ENCODE measurements at places on chromosomes 13 and 19.
A peak's percentile ranks its signal among the peaks of the same experiment; 100 is the strongest.

DNA sequence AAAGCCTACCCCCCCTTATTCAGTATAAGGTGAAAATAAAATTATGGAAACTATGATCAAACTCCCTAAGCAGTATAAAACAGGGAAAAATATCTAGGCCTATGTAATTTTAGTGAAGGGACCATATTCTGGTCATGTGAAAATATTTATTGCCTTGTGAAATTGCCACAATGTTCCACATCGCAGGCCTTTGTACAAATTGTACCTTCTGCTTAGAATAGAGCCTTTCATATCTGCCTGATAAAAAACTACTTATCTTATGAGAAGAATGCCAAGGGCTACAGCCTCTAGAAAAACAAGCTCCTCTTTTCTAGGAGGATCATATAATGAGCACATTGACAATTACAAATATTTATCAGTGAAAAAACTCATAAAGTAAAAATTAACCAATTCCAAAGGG lies 1280.0 kb downstream of the EFNB2 start:
- no peak for DNase-seq

DNA sequence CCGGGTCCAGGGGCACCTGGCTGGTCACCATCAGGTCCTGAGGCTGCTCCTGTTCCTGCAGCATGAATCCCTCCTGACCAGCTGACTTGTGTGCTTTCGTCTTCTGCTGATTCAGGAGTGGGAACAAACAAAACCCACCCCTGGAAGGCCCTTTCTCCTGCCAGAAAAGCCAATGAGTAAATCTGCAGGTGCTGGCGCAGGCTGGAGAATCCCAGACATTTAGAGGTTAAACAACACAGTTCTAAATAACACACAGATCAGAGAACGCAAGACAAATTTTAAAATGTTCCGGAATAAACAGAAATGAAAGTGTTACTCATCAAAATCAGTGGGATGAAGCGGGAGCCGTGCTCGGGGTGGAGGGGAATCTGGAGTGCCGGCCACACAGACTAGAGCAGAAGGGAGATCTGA lies 60.6 kb upstream of the C13orf46 start:
- DNase-seq, result no peak

- DNase-seq, result no peak
These were observed 155.1 kb downstream of the GGACT start for GRCh38 chr13:100433475-100433874.

- DNase-seq, result no peak
These were observed 6.3 kb downstream of the ZNF71 start for GRCh38 chr19:56601375-56601774.

DNA sequence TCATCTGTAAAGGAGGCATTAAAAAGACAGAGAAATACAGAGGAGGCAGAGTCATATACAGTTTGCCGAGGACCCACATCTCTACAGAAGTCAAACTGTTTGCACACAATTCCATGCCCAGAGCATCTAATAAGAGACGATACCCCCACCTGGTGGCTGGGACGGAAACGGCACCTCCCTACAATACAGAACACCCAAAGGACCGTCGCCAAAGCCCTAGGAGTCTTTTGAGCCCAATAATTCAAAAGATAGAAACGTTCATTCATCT lies 703 bp upstream of the PLEKHG2 start:
- DNase-seq, result peak; percentile 85

- DNase-seq, result no peak
These were observed 3.4 kb downstream of the ZNF823 start for GRCh38 chr19:11735375-11735774.
